GM12891 (cell line): ENCODE measurements at places on chromosomes 13 and 19.

DNA sequence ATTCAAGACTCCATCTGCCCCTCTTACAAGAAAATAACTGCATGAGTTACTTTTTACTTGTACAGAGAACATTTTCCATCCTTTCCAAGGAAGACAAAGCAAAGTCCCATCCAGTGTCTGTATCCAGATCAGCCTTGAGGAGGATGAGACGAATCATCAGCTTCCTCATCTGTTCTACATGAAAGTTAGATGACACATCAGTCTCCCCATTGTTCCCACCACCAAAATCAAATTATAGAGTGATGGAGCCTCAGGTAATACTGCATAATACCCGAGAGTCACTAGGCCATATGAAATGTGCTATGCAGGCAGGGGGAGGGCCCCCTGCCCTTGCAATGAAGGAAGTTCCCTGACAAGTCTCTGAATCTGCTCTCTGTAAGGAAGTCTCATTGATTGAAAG lies 1244.6 kb upstream of the SLC10A2 start:
- DNase-seq = no peak

DNA sequence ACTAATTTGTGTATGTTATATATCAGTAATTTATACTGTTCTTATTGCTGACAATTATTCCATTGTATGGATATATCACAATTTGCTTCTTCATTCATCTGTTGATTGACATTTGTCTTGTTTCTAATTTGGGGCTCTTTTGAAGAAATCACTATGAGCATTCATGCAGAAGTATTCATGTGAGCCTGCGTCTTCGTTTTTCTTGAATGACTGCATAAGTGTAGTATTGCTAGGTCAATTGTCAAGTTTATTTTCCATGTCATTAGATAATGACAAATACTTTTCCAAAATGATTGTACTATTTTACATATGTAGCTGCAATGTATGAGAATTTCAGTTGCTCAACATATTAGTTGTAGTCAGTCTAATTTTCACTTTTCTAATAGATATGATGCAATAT lies 1796.9 kb downstream of the SLITRK5 start:
- DNase-seq = no peak

DNA sequence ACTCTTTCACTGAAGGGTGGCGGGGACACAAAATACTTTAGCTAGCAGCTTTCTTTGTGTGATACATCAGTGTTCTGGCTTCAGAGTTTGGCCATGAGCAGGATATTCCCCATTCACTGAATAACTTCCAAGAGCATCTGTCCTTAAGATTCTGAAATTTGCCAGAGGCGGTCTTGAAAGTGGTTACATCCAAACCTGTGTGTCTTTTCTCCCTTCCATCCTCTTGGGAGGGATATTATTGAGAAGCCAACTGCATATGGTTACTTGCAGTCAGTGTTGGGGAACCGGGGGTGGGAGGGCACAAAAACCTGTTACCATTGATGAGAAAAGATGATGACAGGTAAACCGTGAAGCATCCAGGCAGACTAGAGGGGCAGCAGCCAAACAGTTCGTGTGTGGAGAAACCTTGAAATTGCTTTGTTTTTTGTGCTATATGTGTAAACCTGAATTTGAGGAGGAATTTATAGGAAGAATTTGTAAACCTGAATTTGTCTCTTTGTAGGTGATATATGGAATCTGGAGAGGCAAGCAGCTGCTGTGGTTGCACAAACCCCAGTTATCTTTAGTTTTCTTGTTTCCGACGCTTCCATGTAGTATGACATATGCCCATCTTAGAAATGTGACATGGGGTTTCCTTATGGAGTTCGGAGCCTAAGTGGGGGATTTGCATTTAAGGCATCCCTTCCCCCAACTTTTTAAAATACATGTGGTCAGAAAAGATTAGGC lies 104.8 kb downstream of the WDFY2 start:
- DNase-seq = no peak

GRCh38 chr19:42204664-42205063 lies 12.8 kb downstream of the DEDD2 start:
- DNase-seq = no peak

- no peak for DNase-seq
These were observed 7.5 kb downstream of the PLA2G4C start for GRCh38 chr19:48102870-48103751.

GRCh38 chr13:109743706-109744453 lies 42.5 kb downstream of the IRS2 start:
- DNase-seq = no peak

DNA sequence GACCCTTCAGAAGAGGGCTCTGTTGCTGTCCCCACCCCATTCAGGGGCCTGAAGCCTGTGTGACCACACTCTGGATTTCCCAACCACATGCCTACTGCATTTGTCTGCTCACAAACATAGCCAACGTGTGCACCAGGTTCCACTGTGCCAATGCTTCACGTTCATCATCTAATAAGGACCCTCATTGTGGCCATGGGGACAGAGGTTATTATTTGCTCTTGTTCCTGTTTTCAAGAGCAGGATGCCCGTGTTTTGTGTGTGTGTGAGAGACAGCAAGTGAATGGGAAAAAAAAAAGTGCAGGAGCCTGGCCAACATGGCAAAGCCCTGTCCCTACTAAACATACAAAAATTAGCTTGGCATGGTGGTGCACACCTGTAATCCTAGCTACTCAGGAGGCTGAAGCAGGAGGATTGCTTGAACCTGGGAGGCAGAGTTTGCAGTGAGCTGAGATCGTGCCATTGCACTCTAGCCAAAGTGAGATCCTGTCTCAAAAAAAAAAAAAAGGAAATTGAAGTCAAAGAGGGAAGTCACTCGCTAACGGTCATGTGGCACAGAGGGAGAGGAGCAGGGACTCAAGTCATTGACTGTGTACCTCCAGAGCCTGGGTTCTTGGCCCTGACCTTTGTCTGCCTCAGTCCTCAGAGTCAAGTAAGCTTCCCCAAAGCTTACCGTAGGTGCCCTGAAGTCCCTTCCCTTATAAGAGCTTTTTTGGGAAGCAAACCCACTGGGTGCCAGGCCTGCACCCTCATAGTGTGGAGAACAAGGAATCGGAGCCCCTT lies 6.9 kb downstream of the B3GNT8 start:
- no peak for DNase-seq
